ENCODE measurements at places on chromosomes 1 and 21. TPM values are rescaled to one million over a fixed set of nuclear protein-coding genes. Genes with fewer than 3 reads are reported as not detected.
A peak's percentile ranks its signal among the peaks of the same experiment; 100 is the strongest.

GRCh38 chr1:47433477-47434050 is 4.3 kb upstream of the FOXD2 start:
- DNase-seq: no peak
- H3K27ac ChIP-seq: no peak overlapping the region
- peaks cover 100% of the 10 kb centered on the region for H3K27me3 ChIP-seq
- H3K4me1 ChIP-seq: peaks cover 37% of the 10 kb centered on the region

- H3K36me3 ChIP-seq: no peaks in the 10 kb centered on the region
- no peaks in the 10 kb centered on the region for H3K27me3 ChIP-seq
- H3K27ac ChIP-seq: no peak overlapping the region
Measured at GRCh38 chr21:35211782-35212181, 162.7 kb upstream of the RUNX1 start.

DNA sequence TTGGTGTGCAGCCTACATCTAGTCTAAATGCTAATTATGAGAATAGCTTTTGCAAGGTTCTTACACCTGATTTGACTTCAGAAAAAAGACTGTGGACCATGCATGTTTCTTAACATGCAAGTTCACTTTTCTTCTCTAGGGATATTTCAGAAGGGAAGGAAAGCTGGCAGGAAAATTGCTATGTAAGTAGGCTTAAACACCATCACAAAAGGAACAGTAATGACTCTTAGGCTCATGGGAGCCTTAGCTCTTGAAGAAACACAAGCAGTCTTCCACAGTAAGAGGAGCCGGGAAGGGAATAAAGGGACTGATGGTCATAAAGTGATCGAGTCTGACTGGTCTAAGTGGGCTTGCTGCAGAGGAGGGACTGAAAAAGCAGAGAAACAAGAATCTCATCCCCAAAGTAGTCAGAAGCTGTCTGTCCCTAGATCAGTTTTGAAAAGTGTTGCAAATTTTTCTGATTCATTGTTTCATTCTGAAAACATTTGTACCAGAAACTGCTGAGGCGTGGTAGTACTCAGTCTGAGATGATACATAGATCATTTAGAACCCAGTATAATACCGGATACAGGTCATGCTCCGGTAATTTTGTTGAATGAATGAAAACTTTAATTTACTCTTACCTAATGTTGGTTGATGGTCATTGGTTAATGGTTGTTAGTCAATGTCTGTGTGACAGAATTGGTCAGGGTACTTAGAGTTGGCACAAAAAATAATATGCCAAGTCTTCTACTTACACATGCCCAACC is 40.9 kb downstream of the SMYD2 start:
- no peaks in the 10 kb centered on the region for H3K4me1 ChIP-seq
- DNase-seq: no peak
- no peaks in the 10 kb centered on the region for H3K27me3 ChIP-seq
- H3K36me3 ChIP-seq: no peaks in the 10 kb centered on the region

DNA sequence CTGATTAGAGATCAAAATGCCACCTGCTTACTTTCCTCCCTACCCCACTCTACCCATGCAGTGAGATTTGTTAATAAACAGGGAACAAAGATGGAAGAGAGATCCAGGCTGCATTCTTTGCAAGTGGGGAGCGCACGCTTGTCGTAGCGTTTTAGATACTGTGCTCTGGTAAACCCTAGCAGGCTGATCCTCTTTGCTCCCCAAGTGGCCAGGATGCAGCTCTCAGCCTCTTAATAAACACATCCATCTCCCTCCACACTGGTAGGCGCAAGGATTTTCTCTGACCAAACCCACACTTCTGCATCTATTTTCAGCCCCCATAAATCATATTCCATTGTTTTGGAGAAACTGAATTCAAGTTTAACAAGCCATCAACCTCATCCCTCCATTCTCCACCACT is 2.9 kb downstream of the PGBD5 start:
- H3K4me3 ChIP-seq: no peak overlapping the region
- H3K27me3 ChIP-seq: peaks cover 12% of the 10 kb centered on the region
- H3K4me1 ChIP-seq: peaks cover 12% of the 10 kb centered on the region
- H3K27ac ChIP-seq: no peak overlapping the region

GRCh38 chr1:25871086-25871703 is 4.3 kb downstream of the PAQR7 start:
- H3K4me3 ChIP-seq: no peak overlapping the region
- no peaks in the 10 kb centered on the region for H3K27me3 ChIP-seq
- peak overlapping the region; percentile 81 for H3K27ac ChIP-seq
- no peak for DNase-seq
- H3K4me1 ChIP-seq: peaks cover 49% of the 10 kb centered on the region

DNA sequence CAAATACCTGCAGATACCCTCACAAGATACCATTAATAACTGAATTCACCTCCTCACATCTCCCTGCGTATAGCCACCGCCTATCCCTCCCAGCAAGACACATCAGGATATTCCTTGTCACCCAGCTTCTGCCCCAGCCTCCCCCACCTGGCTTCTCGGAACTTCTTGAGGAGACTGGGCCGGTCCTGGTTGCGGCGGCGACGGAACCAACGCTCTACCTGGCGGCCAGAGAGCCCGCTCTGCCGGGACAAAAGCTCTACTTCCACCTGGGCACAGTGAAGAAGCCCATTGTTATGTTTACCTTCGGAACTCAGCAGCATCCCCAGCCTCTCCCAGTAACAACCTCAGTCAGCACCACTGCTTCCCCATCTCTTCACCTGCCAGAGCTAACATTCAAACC is 6.7 kb downstream of the CERS2 start:
- H3K4me3 ChIP-seq: no peak overlapping the region
- H3K4me1 ChIP-seq: peaks cover 36% of the 10 kb centered on the region
- H3K36me3 ChIP-seq: peaks cover 52% of the 10 kb centered on the region
- no peaks in the 10 kb centered on the region for H3K27me3 ChIP-seq
- no peak overlapping the region for H3K27ac ChIP-seq

GRCh38 chr1:244050014-244050834 is 859 bp upstream of the ZBTB18 start:
- peak overlapping the region; percentile 84 for H3K27ac ChIP-seq
- DNase-seq: no peak
- peaks cover 7% of the 10 kb centered on the region for H3K36me3 ChIP-seq
- peaks cover 8% of the 10 kb centered on the region for H3K4me1 ChIP-seq
- H3K4me3 ChIP-seq: peak overlapping the region; percentile 38

- H3K27me3 ChIP-seq: no peaks in the 10 kb centered on the region
- H3K27ac ChIP-seq: no peak overlapping the region
- H3K4me3 ChIP-seq: no peak overlapping the region
- DNase-seq: no peak
- H3K4me1 ChIP-seq: no peaks in the 10 kb centered on the region
Measured at GRCh38 chr1:192954705-192955265, 104.4 kb downstream of the UCHL5 start.

GRCh38 chr1:155300553-155301329 is 497 bp downstream of the PKLR start:
- no peak overlapping the region for H3K4me3 ChIP-seq
- H3K27ac ChIP-seq: no peak overlapping the region
- no peak for DNase-seq
- H3K4me1 ChIP-seq: peaks cover 3% of the 10 kb centered on the region
- no peaks in the 10 kb centered on the region for H3K36me3 ChIP-seq
- peaks cover 19% of the 10 kb centered on the region for H3K27me3 ChIP-seq

DNA sequence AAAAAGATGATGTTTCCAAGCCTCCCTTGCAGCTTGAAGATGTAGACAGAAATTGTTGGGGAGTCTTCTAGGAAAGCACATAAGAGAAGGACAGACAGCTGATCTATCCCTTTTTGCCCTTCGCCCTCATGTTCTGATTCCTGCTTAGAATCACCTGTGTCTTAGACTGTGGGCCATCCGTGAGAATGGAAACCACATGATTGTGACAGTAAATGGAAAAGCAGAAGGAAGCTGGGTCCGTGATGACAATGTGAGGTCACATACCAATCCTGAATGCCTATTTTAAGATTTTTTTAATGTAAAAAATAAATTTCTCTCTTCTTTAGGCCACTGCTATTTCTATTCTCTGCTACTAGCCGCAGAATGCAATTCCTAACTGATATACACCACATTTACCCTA is 67.7 kb upstream of the C1orf87 start:
- no peaks in the 10 kb centered on the region for H3K36me3 ChIP-seq
- no peak for DNase-seq
- no peak overlapping the region for H3K27ac ChIP-seq
- no peaks in the 10 kb centered on the region for H3K4me1 ChIP-seq
- no peak overlapping the region for H3K4me3 ChIP-seq

DNA sequence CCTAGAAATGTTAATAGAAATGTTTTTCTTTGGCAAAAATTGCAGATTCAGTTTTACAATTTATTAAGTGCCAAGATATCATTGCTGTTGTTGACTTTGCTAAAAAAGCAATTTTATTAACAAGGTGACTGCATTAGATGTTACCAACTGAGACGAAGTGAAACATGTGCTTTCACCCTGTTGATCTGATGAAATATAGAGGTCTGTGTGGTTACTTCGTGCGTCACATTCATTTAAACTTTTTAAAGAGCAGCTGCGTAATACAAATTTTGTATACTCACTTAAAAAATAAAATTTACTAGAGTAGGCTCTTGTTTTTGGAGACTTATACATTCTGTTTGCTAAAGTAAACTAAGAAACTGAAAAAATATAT is 465.7 kb downstream of the USP25 start:
- no peak for DNase-seq
- no peaks in the 10 kb centered on the region for H3K36me3 ChIP-seq
- peak overlapping the region; percentile 82 for H3K27ac ChIP-seq
- no peaks in the 10 kb centered on the region for H3K27me3 ChIP-seq

- H3K27me3 ChIP-seq: no peaks in the 10 kb centered on the region
- H3K4me3 ChIP-seq: no peak overlapping the region
- no peak for DNase-seq
- no peaks in the 10 kb centered on the region for H3K4me1 ChIP-seq
- H3K27ac ChIP-seq: no peak overlapping the region
Measured at GRCh38 chr21:24976238-24976637, 631.0 kb downstream of the MRPL39 start.

GRCh38 chr1:75764057-75764655 is 21.9 kb upstream of the RABGGTB start:
- no peaks in the 10 kb centered on the region for H3K27me3 ChIP-seq
- no peak overlapping the region for H3K27ac ChIP-seq
- H3K36me3 ChIP-seq: no peaks in the 10 kb centered on the region
- no peak for DNase-seq
- no peaks in the 10 kb centered on the region for H3K4me1 ChIP-seq

GRCh38 chr21:24007592-24007991 is 1599.7 kb downstream of the MRPL39 start:
- H3K4me3 ChIP-seq: no peak overlapping the region
- H3K4me1 ChIP-seq: no peaks in the 10 kb centered on the region
- no peaks in the 10 kb centered on the region for H3K27me3 ChIP-seq
- no peak for DNase-seq

DNA sequence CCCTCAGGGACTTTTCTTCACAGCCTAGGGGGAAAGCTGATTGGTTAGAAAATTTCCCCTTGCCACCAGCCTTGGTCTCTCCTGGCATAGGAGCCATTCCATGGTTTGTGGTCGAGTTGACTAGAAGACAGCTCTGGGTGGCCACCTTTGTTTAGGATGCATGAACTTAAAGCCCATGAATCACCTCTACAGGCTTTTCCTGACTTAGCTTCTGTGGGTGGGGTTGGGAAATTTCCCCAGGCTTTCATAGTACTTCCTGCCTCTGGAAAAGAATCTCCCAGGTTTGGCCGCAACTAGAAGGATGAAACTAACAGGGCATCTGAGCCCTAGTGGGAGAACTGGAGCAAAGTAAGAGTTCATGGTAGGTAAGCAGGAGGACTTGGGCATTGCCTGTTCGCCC is 72.6 kb downstream of the SNRPE start:
- no peak overlapping the region for H3K4me3 ChIP-seq
- H3K27ac ChIP-seq: no peak overlapping the region
- H3K4me1 ChIP-seq: no peaks in the 10 kb centered on the region
- no peaks in the 10 kb centered on the region for H3K27me3 ChIP-seq
- H3K36me3 ChIP-seq: no peaks in the 10 kb centered on the region
- no peak for DNase-seq

DNA sequence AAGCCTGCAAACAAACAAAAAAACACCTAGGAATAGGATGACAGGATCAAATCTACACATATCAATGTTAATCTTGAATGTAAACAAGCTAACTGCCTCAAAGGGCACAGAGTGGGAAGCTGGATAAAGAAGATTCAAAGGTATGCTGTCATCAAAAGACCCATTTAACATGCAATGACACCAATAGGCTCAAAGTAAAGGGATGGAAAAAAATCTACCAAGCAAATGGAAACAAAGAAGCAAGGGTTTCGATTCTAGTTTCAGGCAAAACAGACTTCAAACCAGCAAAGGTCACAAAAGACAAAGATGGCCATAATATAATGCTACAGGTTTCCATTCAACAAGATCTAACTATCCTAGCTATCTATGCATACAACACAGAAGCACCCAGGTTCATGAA is 16.2 kb upstream of the OR2T10 start:
- H3K27me3 ChIP-seq: no peaks in the 10 kb centered on the region
- H3K4me1 ChIP-seq: no peaks in the 10 kb centered on the region
- no peak overlapping the region for H3K27ac ChIP-seq
- no peak for DNase-seq
- H3K36me3 ChIP-seq: no peaks in the 10 kb centered on the region

DNA sequence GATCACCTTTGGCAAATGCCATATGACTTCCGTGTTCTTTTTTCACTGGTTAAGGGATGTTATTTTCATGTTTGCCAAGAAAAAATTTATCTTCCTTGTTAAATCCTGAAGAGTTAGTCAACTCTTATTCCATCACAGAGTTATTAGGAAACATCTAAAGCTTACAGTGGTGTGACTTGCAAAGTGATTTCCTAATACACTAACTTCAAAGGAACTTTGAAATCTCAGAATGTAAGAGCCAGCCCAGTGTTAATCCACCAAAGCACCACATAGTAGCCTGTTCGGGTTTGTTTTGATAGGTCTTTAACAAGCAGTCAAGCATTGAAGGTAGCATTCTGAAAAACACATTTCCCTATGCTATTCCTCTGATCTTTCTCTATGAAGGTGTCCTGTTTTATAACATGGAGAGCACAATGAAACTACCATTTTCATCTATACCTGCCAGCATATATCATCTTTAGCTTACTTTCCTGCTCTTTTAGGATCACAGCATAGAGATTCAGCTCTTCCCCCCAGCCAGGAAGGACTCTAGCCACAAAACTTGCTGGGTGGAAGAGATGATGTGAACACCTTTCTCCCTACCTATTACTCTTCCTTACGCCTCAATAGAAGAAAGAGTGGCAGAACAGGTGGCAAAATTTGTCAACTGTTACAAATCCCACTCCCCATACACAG is 82.4 kb upstream of the MAGI3 start:
- H3K36me3 ChIP-seq: no peaks in the 10 kb centered on the region
- DNase-seq: no peak
- H3K27ac ChIP-seq: peak overlapping the region; percentile 41
- H3K4me1 ChIP-seq: no peaks in the 10 kb centered on the region

Gene ADAMTS4
- 2.6 TPM for total RNA-seq

Gene LRRC8C
- total RNA-seq: 1.4 TPM

Gene SLC30A2
- total RNA-seq: not detected

Gene OR2T33
- total RNA-seq: not detected

Gene SPRR2B
- 7.0 TPM for total RNA-seq

Gene PROX1
- total RNA-seq: 0.70 TPM

Gene PDZK1
- not detected for total RNA-seq

Gene MPL
- not detected for total RNA-seq

Gene TMEM52
- total RNA-seq: 3.6 TPM

Gene FAM110D
- total RNA-seq: 0.31 TPM

All from esophagus squamous epithelium (tissue), 5 donors.